ENCODE measurements at places on chromosomes 5 and 9. TPM values are rescaled to one million over a fixed set of nuclear protein-coding genes. Genes with fewer than 3 reads are reported as not detected.

Gene UAP1L1
- polyA plus RNA-seq = 32.4 TPM

Gene CDH18
- polyA plus RNA-seq = 1.1 TPM

Gene ASS1
- 704 TPM for polyA plus RNA-seq

Gene CNTRL
- 15.8 TPM for polyA plus RNA-seq

Gene WDR5
- polyA plus RNA-seq = 30.4 TPM

Gene SUSD3
- 7.6 TPM for polyA plus RNA-seq

Gene ARHGEF37
- 4.5 TPM for polyA plus RNA-seq

Gene CARD9
- 2.4 TPM for polyA plus RNA-seq

Gene SIMC1
- polyA plus RNA-seq = 14.7 TPM

Gene ARID3C
- 0.12 TPM for polyA plus RNA-seq

Gene SCGB3A2
- not detected for polyA plus RNA-seq

DNA sequence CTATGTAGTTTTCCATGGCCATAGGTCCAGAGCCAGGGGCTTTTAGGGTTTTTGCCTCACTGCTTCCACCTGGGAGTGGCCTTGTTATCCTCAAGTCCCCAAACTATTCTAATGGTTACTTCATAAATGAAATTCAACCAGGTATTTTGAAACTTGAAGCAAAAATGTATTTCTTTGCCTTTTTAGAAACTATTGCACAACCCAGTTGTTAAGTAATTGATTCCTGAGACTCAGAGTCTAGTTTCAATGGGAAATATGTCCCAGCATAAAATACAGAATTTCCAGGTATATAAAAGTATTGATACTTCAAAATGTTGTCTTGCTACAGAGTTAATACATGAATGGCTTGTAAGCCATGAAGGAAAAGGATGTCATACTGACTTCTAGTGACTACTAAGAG lies 456.2 kb upstream of the DAB2 start:
- no peak for DNase-seq

GRCh38 chr9:134589748-134590147 lies 51.9 kb upstream of the COL5A1 start:
- DNase-seq = no peak

DNA sequence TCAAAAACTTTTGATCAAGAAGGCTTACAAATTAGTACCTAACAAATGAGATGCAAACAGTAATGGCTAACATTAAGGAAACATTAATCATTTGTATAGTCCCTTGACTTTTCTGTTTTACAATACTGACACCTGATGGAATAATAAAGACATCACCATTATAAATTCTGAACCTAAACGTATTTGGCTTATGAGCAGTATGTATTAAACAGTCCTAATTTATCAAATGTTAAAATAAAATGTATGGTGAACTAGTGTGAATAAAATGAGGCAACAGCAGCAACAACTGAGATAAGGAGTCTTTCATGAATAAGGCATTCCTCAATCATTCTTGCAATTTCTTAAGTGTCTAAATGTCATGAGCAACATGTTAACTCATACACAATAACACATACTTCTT lies 6.0 kb downstream of the PUM3 start:
- DNase-seq = no peak

GRCh38 chr5:109328626-109329025 lies 81.1 kb downstream of the PJA2 start:
- no peak for DNase-seq

GRCh38 chr5:179371681-179372680 lies 26.7 kb upstream of the ADAMTS2 start:
- no peak for DNase-seq

DNA sequence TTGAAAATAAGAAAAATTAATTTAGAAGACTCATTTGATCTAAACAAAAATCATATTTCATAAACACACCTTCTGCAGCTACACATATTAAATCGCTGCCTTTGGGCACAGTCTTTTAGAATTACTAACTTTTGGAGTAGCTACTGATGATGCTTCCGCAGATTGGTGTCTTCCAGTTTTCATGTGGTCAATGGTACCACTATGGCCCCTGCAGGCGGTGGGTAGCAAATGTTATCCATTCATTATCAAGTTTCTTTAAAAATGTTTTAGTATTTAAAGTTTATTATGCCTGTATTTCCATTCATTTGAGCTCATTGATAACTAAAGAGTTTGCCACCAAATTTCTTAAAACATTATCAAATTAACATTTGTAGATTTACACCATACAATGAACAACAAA lies 122.9 kb upstream of the GRAMD2B start:
- DNase-seq = no peak

DNA sequence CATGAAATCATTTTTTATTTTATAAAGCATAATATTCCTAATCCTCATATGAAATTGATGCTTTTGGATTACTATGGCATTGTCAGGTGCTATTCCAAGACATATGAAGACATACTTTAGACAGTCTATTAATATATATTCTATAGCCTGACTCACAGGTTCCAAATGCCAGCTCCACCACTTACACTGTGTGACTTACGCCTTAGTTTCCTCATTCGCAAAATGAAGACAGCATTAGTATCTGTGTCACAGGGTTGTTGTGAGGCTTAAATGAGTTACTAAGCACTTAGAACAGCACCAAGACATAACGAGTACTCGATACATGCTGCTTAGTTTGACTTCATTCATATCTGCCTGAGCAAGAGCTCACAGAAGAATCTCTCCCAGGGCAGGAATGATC lies 132.2 kb upstream of the PTGER4 start:
- DNase-seq = no peak

- DNase-seq = no peak
Measured at GRCh38 chr5:144328494-144328893, 157.8 kb downstream of the KCTD16 start.

DNA sequence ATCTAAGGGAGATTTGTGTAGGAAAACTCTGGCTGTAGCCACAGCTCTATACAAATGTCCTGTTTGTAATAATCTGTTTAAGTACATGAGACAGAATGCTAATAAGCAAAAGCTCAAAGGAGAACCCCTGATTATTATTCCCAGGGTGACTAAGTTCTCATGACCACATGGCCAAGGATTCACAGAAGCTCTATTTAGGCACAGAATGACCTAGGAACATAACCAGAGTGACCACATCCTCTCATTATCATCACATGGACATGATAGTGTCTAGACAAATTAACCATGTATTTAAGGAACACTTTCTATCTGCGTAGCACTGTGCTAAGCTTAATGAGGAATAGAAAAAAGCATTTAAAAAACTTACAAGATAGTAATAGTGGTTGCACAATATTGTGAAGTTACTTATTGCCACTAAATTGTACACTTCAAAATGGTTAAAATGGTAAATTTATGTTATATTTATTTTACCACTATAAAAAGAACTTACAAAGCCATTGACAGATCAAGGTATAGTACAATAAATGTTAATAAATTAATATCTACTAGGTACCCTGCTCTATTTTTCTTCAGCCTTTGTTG lies 56.3 kb downstream of the STX17 start:
- no peak for DNase-seq

DNA sequence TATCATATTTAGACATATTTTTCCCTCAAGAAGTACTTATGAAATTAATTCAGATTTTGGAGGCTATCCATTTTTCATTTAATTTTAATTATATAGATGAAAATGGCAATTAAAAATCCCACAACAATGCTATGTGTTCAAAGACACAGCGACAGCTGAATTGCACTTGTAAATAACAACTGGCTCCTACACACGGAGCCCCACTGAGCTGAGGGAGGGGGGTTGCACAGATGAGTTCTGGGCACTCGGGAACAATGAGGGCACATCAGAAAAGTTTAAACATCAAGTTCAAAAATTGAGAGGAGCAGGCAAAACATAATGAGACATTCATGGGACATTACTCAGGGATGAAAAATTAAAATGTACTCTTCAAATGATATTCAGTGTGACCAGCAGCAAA lies 104.9 kb downstream of the MARCHF3 start:
- no peak for DNase-seq

- DNase-seq = no peak
Measured at GRCh38 chr5:178866946-178867345, 7.2 kb downstream of the ZNF354B start.

GRCh38 chr5:53362521-53362941 lies 117.9 kb upstream of the FST start:
- DNase-seq = no peak

GRCh38 chr5:28305891-28306290 lies 1267.5 kb upstream of the CDH9 start:
- no peak for DNase-seq

GRCh38 chr5:135203593-135204036 lies 169.6 kb upstream of the PITX1 start:
- no peak for DNase-seq

DNA sequence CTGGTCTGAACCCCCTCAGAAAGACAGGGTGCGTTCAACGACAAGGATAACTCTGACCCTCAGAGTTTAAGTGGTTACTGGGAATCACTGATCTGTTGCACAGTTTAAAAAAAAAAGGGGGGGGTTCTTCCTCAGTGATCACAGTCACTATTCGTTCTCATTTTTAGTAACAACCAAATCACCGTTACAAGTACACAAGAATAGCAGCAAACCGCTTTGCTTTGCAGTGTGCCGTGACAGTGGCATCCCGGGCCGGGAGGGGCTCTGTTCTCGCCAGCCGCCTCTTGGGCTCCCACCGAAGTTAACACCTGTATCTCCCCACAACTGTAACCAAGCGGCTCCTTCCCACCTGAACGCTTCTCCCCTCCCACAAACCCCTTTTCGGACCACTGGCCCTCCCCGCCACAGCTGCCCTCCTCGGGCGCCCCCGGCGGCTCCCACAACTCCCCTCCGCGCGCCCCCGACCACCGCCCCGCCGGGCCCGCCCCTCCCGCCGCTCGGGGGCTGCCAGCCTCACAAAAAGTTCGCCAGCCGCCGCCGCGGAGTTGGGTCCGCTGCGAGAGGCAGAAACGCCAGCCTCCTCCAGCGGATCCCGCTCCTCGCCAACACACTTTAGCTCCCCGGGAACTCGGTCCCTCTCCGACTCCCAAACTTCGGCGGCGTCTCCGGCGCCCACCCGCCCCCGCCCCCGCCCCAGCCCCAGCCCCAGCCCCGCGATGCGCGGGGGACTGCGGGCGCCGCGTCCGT lies 1.2 kb downstream of the SSBP2 start:
- DNase-seq = no peak

GRCh38 chr9:21102305-21102704 lies 24.6 kb upstream of the IFNB1 start:
- DNase-seq = no peak

- no peak for DNase-seq
Measured at GRCh38 chr5:1383344-1383743, 38.4 kb upstream of the CLPTM1L start.

GRCh38 chr5:174448662-174449061 lies 275.7 kb upstream of the MSX2 start:
- no peak for DNase-seq

- no peak for DNase-seq
Measured at GRCh38 chr5:55714749-55715148, 2.6 kb upstream of the SLC38A9 start.

GRCh38 chr5:93100428-93100827 lies 480.6 kb downstream of the NR2F1-AS1 start:
- DNase-seq = no peak

DNA sequence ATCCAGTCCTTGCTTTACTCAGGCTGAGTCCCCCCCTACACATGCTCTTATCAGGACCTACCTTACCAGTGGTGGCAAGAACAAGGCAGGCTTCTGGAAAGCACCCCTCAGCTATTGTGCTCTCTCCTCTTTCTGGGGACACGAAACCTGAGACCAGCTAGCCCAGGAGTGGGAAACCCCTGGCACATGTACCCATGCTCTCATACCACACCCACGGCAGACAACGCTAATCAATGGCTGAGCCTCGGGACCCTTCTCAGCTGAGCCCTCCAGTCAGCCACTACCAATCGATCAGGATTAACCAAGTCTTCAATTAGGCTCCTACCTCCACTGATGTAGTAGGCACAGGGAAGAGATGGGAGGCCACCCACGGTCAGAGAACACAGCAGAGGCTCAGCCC lies 65.1 kb downstream of the VAV2 start:
- no peak for DNase-seq

- no peak for DNase-seq
Measured at GRCh38 chr5:76620166-76620565, 3.0 kb downstream of the F2RL2 start.

DNA sequence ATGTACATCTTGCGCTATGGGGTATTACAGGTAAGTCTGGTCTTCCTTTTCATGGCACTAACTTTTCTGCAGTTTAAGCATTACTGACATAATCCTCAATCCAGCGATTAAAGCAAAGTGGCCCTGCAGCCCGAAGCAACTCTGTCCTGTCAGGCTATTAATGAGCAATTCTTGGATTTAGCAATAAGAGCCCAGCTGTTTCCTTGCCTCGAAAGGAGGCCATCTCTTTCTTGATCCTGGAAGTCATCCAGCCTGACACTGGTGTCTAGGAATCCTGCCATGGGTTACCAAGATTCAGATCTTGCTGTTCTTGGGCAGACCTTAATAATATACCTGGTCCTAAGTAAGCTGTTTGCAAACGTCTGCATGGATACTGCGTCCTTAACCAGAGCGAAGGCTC lies 102.0 kb downstream of the RFK start:
- DNase-seq = no peak

DNA sequence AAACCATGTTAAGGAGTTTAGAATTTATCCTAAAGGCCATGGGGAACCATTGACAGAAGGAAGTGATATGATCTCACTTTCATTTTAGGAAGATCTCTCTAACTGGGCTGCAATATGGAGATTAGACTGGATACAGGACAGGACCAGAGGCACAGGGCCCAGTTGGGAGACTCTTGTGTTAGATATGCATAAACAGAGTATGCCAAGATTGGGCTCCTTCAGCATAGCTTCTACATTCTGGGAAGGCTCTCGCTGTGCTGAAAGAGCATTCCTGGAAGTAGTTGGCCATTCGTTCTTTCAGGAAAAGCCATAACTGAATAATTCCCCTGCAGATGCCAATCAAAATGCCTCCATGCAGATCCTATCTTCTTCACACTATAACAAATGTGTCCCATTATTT lies 204.5 kb downstream of the CWC27 start:
- DNase-seq = no peak

- DNase-seq = no peak
Measured at GRCh38 chr9:95451065-95451426, 65.7 kb downstream of the PTCH1 start.

DNA sequence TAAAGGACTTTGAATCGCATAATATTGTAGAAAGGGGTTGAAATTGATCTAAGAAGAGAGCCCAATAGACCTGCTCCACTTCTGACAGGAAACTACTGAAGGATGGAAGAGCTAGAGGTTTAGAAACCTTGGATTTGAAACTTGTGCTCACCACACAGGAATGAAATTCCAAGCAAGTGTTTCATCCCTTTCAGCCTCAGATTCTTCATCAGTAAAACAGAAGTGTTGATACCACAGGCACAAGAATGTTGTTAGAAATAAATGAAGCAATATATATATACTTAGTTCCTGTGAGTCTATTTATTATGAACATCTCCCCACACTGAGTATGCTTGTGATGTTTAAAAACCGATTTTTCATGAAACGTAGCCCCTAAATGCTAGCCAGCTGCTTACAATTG lies 43.8 kb downstream of the PRRC1 start:
- DNase-seq = no peak

- no peak for DNase-seq
Measured at GRCh38 chr5:174895360-174895759, 171.0 kb downstream of the MSX2 start.
